Articular chondrocyte of knee joint (primary cell): ENCODE measurements at places on chromosomes 3 and 15. TPM values are rescaled to one million over a fixed set of nuclear protein-coding genes. Genes with fewer than 3 reads are reported as not detected.

ANKRD63 gene
- total RNA-seq = not detected in 2 replicates

TNFAIP8L3 gene
- 3.0 and 5.9 TPM in 2 replicates for total RNA-seq

CMTM6 gene
- 95.6 and 96.6 TPM in 2 replicates for total RNA-seq

CFAP161 gene
- total RNA-seq = 0.26 and 0.54 TPM in 2 replicates

GOLGA8S gene
- total RNA-seq = 0.13 and 0.22 TPM in 2 replicates
